ENCODE measurements at places on chromosomes 3 and 15.

GRCh38 chr3:141526709-141527108 is 39.9 kb downstream of the RASA2 start:
- no peak for DNase-seq

GRCh38 chr3:82001276-82001923 is 240.0 kb upstream of the GBE1 start:
- DNase-seq: no peak

GRCh38 chr15:91345736-91346135 is 245.7 kb downstream of the SV2B start:
- DNase-seq: no peak

GRCh38 chr3:56200251-56200650 is 268.0 kb downstream of the ERC2 start:
- no peak for DNase-seq

GRCh38 chr3:102248981-102249705 is 185.7 kb upstream of the ZPLD1 start:
- no peak for DNase-seq

DNA sequence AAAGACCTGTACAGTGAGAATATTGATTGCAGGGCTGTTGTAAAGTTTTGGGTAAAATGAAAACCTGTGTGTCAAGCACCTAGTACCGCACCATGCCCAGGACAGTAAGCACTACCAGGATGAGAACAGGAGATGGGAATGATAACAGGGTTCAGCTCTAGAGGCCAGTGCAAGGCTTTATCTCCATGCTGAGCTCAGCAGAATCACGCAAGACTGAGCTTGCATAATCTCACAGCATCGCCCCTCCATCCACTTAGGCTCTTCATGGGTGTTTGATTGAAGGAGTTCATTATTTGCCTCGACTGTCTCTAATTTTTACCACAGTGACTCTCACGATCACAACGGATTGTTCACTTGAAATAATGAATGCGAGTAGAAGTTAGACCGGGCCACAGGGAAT is 2.9 kb downstream of the ATP13A5 start:
- no peak for DNase-seq

Measured in activated CD4-positive, alpha-beta T cell treated with anti-CD3 and anti-CD28 coated beads for 24 hours (primary cell).